Iris pigment epithelial cell (primary cell): ENCODE measurements at places on chromosomes 13 and 19.

DNA sequence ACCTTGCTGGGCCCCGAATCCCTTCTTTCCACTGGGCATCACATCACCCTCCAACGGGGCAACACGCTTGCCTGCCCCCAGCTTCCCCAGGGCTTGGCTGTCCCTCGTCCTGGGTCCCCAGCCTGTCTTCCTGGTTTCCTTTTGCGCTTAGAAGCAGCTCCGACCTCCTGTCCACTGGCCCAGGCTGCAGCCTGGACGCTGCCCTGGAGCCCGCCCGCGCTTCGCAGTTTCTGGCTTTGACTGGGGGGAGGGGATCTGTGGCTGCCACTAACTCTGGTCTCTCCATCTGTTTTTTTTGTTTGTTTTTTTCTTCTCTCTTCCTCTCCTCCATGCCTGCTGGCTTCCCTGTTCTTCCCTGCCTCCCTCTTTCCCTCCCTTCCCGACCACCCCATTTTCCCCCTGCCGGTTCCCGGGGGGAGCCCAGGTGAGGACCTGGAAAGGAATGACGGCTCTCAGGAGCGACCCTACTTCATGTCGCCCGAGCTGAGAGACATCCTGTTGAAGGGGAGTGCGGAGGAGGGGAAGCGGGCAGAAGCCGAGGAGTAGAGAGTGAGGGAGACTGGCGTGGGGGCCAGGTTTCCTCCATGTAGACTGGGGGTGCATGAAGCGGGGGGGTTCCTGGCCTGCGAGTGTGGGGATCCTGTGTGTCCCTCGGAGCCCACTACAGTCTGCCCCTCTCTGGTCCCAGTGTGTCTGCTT lies 11.5 kb upstream of the ILF3 start:
- DNase-seq: no peak

DNA sequence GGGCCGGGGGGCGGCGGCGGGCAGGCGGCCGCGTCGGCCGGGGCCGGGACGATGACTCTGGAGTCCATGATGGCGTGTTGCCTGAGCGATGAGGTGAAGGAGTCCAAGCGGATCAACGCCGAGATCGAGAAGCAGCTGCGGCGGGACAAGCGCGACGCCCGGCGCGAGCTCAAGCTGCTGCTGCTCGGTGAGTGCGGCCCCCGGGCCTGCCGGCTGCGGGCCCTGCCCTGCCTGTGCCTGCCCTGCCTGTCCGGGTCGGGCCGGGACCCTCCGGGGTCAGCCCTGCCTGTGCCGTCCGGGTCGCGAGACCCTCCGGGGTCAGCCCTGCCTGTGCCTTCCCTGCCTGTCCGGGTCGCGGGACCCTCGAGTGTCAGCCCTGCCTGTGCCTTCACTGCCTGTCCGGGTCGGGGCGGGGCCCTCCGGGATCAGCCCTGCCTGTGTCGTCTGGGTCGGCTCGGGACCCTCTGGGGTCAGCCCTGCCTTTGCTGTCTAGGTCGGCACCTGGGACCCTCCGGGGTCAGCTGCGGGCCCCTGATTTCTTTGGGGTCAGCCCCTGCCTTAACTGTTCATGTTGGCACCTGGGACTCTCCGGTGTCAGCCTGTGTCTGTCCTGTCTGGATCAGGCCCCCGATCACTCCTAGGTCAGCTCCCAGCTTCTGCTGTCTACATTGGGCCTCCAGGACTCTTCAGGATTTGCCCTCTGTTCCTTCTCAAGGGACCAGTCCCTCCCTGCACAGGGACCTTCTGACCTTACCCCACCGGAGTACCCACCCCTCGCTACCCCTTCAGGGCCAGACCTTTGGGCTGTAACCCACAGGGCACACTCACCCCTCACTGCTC lies 659 bp downstream of the GNA11 start:
- DNase-seq: peak; percentile 40

- no peak for DNase-seq
Measured at GRCh38 chr19:8486661-8487136, 15.7 kb downstream of the PRAM1 start.

- no peak for DNase-seq
Measured at GRCh38 chr19:53915000-53915399, 5.9 kb downstream of the CACNG7 start.

- no peak for DNase-seq
Measured at GRCh38 chr13:31681133-31681532, 58.2 kb upstream of the RXFP2 start.
